ENCODE measurements at places on chromosomes 13 and 19. TPM values are rescaled to one million over a fixed set of nuclear protein-coding genes. Genes with fewer than 3 reads are reported as not detected.

GRCh38 chr13:44407891-44408290, 34.3 kb downstream of the SERP2 start:
- peak; percentile 28 for DNase-seq

- DNase-seq: no peak
Measured at GRCh38 chr19:15683411-15683810, 10.5 kb downstream of the CYP4F12 start.

GRCh38 chr19:6418562-6418932, 6.1 kb downstream of the KHSRP start:
- no peak for DNase-seq

- DNase-seq: no peak
Measured at GRCh38 chr19:46481223-46481848, 10.0 kb upstream of the PNMA8A start.

DNA sequence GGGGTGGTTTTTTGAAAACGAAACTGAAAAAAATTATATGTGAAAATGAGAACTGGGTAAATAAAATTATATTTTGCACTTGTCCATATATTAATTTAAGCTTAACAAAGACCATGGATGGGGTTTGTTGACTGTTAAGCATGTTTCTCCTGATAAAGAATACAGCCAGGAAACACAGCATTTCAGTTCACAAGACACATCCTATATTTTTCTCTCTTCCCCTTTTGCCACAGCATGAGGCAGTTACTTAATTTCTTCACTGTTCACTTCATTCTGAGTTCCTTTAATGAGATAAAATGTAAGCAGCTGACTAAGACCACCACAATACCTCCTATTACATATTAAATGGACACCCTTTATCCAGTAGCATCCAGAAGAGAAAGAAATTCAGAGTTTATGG, 64.0 kb downstream of the RXFP2 start:
- DNase-seq: no peak

DNA sequence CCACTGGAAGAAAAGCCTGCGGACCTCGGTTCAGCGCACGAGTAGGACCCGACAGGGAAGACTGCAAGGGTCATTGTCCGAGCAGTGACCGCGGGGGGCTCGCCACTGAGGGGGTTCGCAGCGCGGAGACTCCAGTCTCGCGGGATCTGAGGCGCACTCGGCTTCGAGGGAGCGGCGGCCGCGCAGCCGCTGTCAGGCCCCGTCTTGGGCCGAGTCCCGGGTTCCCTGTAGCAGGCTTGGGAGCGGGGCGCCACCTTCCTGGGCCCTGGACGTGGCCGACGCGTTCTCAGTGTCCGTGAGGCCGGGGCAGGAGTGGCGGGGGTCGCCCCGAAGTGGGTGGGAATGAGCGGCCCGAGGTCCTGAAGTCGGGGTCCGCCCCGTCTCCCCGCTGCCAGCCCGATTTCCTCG, 474 bp upstream of the FAM174C start:
- peak; percentile 46 for DNase-seq

PDX1 gene
- polyA plus RNA-seq: not detected

- DNase-seq: no peak
Measured at GRCh38 chr19:395467-395866, 13.5 kb downstream of the C2CD4C start.

GRCh38 chr13:39527961-39528660, 74.9 kb downstream of the LHFPL6 start:
- peak; percentile 78 for DNase-seq

RNF113B gene
- polyA plus RNA-seq: not detected

DNA sequence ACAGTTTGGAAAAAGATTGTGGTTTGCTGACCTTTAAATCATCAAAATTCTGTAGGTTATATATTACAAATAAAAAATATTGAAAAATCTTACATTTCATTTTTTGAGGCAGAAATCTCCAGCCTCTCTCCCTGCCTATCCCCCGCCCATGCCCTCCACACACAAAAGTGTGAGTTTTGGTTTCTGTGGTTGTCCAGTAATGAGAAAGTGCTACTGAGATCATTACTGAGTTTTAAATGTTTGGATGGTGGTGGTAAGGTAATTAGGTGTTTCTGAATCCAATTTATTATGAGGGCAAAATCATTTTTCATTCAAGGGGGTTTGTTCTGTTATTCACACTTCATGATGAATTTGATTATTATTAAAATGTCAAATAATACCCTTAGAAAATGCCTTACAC, 448.0 kb upstream of the SLC10A2 start:
- DNase-seq: no peak

GRCh38 chr19:5339950-5340636, 519 bp downstream of the PTPRS start:
- DNase-seq: no peak

GRCh38 chr19:52725528-52725961, 9.3 kb downstream of the ZNF611 start:
- DNase-seq: no peak

DNA sequence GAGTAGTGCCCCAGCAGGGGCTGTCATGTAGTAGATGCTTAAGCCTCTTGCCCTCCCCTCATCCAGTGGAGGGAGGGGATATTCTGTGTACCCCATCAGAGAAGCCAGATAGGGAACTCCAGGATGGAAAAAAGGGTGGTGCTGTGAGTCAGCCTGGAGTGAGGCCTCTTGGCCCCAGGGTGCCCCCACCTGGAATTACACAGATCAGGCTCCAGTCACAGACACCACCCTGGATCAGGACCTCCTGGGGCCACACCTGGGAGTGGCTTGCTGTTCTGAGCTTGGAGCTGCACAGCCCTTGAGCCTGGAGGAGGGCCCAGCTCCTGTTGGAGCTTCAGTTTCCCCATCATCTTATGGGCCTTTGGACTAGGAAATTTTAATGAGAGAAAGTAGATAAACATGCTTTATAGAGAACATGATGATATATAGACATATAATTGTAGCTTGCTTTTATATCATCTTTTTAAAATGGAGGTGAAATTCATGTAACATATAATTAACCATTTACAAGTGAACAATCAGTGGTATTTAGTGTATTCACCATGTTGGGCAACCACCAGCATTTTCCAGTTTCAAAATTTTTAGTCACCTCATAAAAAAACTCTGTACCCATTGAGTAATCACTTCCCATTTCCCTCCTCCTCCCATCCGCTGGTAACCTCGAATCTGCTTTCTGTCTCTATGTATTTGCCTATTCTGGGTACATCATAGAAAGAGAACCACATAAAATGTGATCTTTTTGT, 24.6 kb downstream of the CYP4F22 start:
- DNase-seq: no peak

- no peak for DNase-seq
Measured at GRCh38 chr19:46530636-46531035, 35.0 kb upstream of the PNMA8B start.

KLF1 gene
- polyA plus RNA-seq: 0.12 TPM

GRCh38 chr13:49739498-49740187, 48.4 kb upstream of the EBPL start:
- no peak for DNase-seq
